Mammary epithelial cell (primary cell): ENCODE measurements at places on chromosomes 2 and 18. TPM values are rescaled to one million over a fixed set of nuclear protein-coding genes. Genes with fewer than 3 reads are reported as not detected.

The COL3A1 gene
- total RNA-seq: 3.8 TPM

The ELAC1 gene
- 9.3 and 11.2 TPM in 2 replicates for total RNA-seq

The SCN3A gene
- total RNA-seq: not detected in 2 replicates

The PXDN gene
- 103 TPM for total RNA-seq

The OTOS gene
- total RNA-seq: not detected in 2 replicates

The TMEM17 gene
- 3.0 TPM for total RNA-seq

The GPR17 gene
- not detected in 2 replicates for total RNA-seq

The GALNT5 gene
- total RNA-seq: 17.1 and 33.7 TPM in 2 replicates

The XDH gene
- total RNA-seq: 30.5 and 51.1 TPM in 2 replicates

The IL36B gene
- not detected in 2 replicates for total RNA-seq

The SERPINB11 gene
- not detected in 2 replicates for total RNA-seq

The C2orf81 gene
- 8.9 and 9.5 TPM in 2 replicates for total RNA-seq

The MPP4 gene
- 0.16 and 0.59 TPM in 2 replicates for total RNA-seq

The LRP2 gene
- not detected in 2 replicates for total RNA-seq

The UGT1A9 gene
- not detected in 2 replicates for total RNA-seq

The AMER3 gene
- total RNA-seq: not detected

The C2orf66 gene
- 0.50 TPM for total RNA-seq

The SMYD1 gene
- 0.33 TPM for total RNA-seq

The PPP3R1 gene
- total RNA-seq: 26.5 TPM

The ZEB2 gene
- total RNA-seq: 0.50 TPM

The DOK6 gene
- not detected for total RNA-seq

The KCTD18 gene
- total RNA-seq: 14.6 and 16.4 TPM in 2 replicates

The REG3A gene
- not detected in 2 replicates for total RNA-seq

The SLC5A7 gene
- not detected for total RNA-seq

The PTPRN gene
- total RNA-seq: not detected in 2 replicates

The ALKAL2 gene
- total RNA-seq: not detected

The CCDC74A gene
- 4.4 and 5.4 TPM in 2 replicates for total RNA-seq

The RESP18 gene
- total RNA-seq: not detected in 2 replicates

The SOX11 gene
- total RNA-seq: not detected

The CASP8 gene
- total RNA-seq: 17.7 TPM

The KCNE4 gene
- total RNA-seq: 0.33 TPM

The CHRNG gene
- total RNA-seq: not detected

The PRLH gene
- not detected in 2 replicates for total RNA-seq

The LOXL3 gene
- total RNA-seq: 0.83 TPM

The ABCG5 gene
- not detected in 2 replicates for total RNA-seq

The ANXA4 gene
- total RNA-seq: 147 and 167 TPM in 2 replicates

The SPHKAP gene
- not detected in 2 replicates for total RNA-seq

The MAPRE3 gene
- 10.2 TPM for total RNA-seq

The CCDC68 gene
- total RNA-seq: 2.2 TPM

The ROCK1 gene
- 31.8 TPM for total RNA-seq

The SRD5A2 gene
- total RNA-seq: 0.08 TPM in 1 of 2 replicates, not detected in the other

The FBXO48 gene
- total RNA-seq: 1.6 TPM in 2 replicates

The LIPT1 gene
- 3.7 TPM for total RNA-seq

The FBXO41 gene
- total RNA-seq: 6.7 TPM

The MERTK gene
- under 0.01 TPM for total RNA-seq

The MYOM1 gene
- total RNA-seq: 0.50 TPM

The ASTL gene
- 0.33 TPM for total RNA-seq

The TMSB10 gene
- total RNA-seq: 3,165 TPM

The C2orf80 gene
- total RNA-seq: not detected

The CRACDL gene
- 4.5 and 5.2 TPM in 2 replicates for total RNA-seq

The G6PC2 gene
- not detected for total RNA-seq

The NAT8 gene
- not detected for total RNA-seq

The HRH4 gene
- total RNA-seq: under 0.01 TPM

The GALM gene
- total RNA-seq: 0.50 TPM

The VWC2L gene
- not detected for total RNA-seq

The ANKRD53 gene
- not detected in 2 replicates for total RNA-seq
